Stimulated activated CD8-positive, alpha-beta memory T cell treated with anti-CD3 and anti-CD28 coated beads, Interleukin-12 subunit alpha, Interleukin-12 subunit beta, amount 100 ng/mL, for 4 hours (primary cell): ENCODE measurements at places on chromosomes 12 and 14.

DNA sequence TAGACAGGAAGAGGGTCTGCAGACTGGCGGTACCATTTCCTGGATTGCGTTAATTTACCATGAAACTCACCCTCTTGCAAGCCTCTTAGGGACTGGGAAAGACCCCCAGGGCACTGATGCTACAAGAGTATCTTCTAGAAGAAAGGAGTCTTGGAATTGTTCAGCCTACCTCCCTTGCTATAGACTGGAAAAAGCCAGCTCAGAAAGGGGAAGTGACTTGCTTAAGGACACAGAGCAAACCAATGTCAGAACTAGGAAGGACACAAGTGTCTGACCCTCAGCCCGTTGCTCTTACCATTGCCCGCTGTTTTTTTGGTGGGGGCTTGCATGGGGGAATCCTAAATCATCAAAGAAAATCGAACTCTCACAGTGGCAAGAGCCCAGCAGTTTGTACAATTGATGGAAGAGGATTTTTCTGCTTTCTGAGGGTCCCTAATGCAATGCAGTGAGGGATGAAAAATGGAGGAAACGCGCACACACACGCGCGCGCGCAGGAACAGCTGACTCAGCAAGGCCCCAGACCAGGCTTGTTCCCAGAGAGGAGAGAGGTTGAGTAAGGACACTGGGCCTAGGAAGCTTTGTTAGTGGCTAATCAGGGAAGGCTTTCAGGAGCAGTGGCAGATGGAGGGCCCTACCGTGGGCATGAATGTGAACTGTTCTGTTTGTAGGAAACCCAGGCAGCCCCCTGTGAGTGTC, 50.9 kb downstream of the RIN3 start:
- DNase-seq = no peak

GRCh38 chr14:100470523-100470897, 116.7 kb downstream of the BEGAIN start:
- no peak for DNase-seq

- DNase-seq = no peak
Measured at GRCh38 chr14:90402016-90402415, 5.2 kb downstream of the CALM1 start.

DNA sequence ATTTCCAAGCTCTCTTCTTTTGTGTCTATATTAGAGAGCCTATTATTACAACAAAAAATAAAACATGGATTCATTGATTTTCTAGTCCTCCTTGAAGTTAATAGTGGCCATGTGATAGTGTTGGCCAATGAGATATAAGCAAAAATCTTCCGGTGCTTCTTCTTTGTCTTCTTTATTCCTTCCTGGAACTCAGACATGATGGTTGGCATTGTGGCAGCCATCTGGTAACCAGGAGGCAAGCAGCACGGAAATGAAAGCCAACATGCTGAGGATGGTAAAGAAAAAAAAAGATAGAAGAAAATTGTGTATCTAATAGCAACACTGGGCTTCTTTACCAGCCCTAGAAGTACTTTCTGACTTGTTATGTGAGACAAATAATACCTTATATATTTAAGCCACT, 50.8 kb upstream of the SEL1L start:
- DNase-seq = no peak

GRCh38 chr14:105508069-105508468, 17.0 kb downstream of the TEDC1 start:
- DNase-seq = no peak

- DNase-seq = no peak
Measured at GRCh38 chr12:93208011-93208410, 169.7 kb upstream of the NUDT4 start.

GRCh38 chr12:19970821-19971220, 397.5 kb upstream of the PDE3A start:
- no peak for DNase-seq

GRCh38 chr14:80448267-80448666, 237.0 kb upstream of the DIO2 start:
- no peak for DNase-seq

GRCh38 chr12:6641131-6641530, 5.4 kb upstream of the LPAR5 start:
- no peak for DNase-seq

GRCh38 chr12:68612697-68613096, 2.0 kb downstream of the RAP1B start:
- DNase-seq = no peak

DNA sequence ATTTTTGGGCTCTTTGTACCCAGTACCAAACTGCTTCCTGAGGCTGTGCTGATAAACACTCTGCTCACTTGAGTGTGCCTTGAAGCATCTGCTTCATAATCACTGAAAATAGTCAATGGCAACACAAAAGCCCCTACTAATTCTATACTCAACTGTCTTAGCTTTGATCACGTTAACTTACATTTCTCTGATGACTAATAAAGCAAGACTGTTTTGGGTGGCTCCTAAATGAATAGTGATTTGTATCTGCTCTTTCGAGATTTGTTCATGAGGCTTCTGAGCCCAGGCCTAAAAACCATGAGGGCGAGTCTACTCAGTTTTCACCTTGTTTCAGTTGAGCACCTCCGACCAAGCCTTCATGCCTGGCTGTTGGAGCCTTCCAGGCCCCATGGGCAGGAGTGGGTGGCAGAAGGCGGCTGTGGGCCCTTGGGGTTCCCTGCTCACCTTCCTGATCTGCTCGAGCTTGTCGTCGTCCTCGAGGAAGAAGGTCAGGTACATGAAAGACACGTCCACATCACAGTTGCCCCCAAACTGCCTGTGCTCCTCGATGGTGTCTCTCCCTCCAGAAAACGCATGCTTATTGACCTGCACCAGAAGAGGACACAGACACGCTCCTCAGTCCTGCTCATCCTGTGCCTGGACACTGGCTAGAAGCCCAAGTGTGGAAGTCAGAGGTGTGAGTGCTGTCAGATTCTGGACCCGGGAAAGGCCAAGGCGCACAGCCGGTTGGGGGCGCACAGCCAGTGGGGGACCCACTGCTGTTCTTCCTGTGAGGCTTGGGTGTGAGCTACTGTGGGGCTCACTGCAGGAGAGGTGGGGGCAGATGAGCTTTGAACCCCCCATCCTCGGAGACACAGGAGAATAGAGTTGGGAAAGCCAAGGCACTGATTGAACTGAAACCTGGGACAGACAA, 13.7 kb downstream of the SLC25A47 start:
- no peak for DNase-seq

GRCh38 chr12:55984861-55985260, 11.0 kb downstream of the RAB5B start:
- no peak for DNase-seq

DNA sequence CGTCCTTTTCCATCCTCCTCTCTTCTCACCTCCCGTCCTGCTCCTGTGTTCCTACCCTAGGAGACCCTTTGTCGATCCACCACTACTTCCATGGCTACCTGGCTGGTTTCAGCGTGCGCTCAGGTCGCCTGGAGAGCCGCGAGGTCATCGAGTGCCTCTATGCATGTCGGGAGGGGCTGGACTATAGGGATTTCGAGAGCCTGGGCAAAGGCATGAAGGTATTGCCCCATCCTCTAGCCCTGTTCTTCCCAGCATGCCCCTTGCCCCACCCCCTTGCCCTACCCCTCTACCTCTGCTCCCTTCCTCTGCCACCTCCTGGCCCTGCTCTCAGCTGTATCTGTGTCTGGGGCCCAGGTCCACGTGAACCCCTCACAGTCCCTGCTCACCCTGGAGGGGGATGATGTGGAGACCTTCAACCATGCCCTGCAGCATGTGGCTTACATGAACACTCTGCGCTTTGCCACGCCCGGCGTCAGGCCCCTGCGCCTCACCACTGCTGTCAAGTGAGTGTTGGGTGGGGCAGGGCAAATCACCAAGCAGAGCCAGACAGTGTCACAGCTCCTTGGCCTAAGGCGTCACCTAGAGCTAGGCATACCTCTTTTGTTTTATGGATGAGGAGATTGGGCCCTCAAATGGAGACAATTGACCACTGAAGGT, 12.8 kb downstream of the CLSTN3 start:
- no peak for DNase-seq

DNA sequence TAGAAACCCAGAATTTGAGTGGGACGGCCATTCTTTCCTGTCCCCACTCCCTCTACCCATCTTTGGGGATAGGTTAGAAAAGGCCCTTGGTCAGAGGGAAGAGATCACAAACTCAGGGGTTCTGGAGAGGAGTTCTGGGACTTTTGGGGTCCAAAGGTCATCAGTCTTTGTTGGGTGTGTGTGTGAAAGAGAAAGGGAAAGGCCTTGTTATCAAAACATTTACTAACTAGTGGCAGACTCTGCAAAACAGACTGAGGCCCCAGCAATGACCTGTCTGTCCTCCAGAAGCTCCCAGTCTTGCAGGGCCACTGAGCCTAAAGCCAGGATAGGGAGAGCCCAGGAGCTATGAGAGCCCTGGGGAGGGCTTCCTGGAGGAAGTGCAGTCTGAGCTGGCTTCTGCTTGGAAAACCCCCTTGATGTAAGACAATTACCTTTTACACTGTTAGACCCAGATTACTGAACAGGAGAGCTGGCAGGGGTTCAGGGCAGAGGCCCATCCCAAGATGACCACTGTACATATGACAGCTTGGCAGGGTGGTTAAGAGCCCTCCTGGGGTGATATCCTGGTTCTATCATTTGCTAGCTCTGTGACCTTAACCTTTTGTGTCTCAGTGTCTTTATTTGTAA, 429.1 kb upstream of the CCDC196 start:
- DNase-seq = no peak

GRCh38 chr14:60396718-60397343, 89.0 kb downstream of the C14orf39 start:
- no peak for DNase-seq

GRCh38 chr14:96082420-96083300, 43.5 kb downstream of the C14orf132 start:
- no peak for DNase-seq

- DNase-seq = no peak
Measured at GRCh38 chr12:160858-161257, 53.1 kb downstream of the SLC6A12 start.

GRCh38 chr12:94204499-94205247, 56.3 kb downstream of the PLXNC1 start:
- no peak for DNase-seq

DNA sequence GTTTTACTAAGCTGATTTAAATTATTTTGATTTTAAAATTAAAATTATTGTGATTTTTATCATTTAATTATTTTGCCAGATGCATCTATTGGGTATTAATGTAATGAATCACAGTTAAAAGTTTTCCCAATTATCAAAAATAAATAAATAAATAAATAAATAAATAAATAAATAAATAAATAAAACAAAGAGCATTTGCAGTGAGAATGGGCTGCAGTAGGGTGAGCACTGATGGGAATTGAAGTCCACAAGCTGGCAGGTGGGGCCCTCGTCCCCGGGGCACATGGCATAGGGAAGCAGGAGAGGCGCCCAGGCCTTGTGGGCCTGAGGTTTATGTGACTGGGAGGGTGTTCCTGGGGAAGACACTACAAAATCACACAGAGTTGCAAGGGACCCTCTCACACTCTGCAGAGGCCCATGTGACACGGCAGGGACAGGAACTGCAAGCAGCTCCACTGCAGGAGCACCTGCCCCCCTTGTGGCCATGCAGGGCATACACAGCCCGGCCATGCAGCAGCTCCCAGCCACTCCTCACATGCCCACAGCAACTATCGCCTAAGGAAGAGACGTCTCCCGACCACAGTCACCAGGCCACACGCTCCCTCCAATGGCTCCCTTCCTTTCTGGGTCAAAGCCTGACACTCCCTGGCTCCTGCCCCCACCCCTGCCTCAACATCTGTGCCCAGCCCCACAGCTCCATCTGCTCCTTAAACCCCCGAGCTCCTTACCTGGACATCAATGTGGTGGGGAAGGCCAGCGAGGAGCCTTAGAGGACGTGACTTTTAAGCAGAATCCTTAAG, 256.3 kb upstream of the SFSWAP start:
- DNase-seq = no peak

DNA sequence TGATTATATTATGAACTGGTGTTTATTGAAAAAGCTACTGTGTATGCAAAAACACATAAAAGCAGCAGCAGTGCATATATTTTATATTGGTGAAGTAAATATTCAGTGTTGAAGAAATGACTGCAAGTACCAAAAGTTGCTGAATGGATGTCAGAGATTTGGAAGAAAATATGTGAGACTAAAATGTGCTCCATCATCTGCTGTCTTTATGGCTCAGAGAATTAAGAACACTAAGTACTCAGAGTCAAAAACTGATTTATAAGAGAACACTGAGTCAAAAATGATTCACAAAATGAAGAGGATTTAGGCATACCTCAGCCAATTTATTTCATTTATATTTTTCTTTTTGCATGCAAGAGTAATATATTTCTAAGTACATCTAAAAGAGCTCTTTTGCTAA, 86.3 kb upstream of the PDZRN4 start:
- no peak for DNase-seq

- no peak for DNase-seq
Measured at GRCh38 chr14:103220982-103221641, 97.9 kb downstream of the TNFAIP2 start.

DNA sequence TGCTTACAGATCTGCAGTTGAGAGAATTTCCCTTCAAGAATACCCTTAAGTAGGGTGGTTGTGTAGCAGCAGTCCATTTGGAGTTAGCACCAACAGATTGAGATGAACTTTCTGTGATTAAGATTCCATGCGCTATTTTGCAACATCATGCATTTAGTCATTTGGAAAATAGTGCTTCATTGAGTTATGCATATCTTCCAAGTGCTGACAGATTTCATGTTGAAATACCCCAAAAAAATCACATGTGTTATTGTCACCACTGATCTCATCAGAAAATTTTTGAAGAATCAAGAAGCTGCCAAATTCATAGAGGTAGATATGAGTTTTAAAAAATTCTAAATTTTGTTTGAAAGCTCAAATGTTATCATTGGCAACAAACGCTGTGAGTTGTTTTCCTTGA, 35.5 kb upstream of the OSBPL8 start:
- DNase-seq = no peak

GRCh38 chr14:104709387-104710039, 14.5 kb upstream of the ADSS1 start:
- DNase-seq = no peak
